ENCODE measurements at places on chromosomes 2 and 18.
A peak's percentile ranks its signal among the peaks of the same experiment; 100 is the strongest.

- DNase-seq, result peak; percentile 41
Measured at GRCh38 chr2:96342085-96342484, 6.5 kb downstream of the NCAPH start.

DNA sequence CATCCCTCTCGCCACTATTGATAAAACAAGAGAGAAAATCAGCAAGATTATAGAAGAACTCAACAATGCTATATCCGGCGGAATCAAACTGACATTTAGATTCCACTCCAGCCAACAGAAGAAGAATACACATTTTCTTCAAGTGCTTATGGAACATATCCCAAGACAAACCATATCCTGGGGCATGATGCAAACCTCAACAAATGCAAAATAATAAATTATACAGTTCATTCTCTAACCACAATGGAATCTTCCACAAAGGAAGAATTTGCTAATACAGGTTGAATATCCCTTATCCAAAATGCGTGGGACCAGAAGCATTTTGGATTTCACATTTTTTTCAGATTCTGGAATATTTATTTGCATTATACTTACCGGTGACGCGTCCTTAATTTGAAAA is 51.4 kb upstream of the YPEL5 start:
- DNase-seq, result no peak

GRCh38 chr18:74689251-74689650 is 91.6 kb downstream of the ZNF407 start:
- DNase-seq, result no peak

- DNase-seq, result no peak
Measured at GRCh38 chr2:10619643-10620042, 70.1 kb downstream of the NOL10 start.

DNA sequence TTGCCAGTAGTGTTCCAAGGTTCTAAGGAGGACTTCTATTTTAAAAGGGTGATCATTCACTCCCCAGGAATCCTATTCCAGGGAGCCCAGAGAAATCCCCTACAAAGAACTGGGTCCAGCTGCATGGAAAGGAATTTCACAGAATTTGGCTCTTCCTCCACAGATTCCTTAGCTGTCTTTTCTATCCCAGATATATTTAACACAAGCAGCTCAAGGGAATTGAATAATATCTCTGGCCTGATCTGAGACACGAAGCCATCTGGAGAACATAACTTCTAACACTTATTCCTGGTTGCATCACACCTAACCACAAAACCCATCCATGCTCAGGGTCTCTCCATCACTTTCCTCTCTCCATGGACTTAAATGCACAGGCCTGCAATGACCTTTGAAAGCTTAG is 306.7 kb upstream of the ACVR2A start:
- DNase-seq, result no peak

GRCh38 chr2:51624995-51625394 is 593.1 kb upstream of the NRXN1 start:
- no peak for DNase-seq

DNA sequence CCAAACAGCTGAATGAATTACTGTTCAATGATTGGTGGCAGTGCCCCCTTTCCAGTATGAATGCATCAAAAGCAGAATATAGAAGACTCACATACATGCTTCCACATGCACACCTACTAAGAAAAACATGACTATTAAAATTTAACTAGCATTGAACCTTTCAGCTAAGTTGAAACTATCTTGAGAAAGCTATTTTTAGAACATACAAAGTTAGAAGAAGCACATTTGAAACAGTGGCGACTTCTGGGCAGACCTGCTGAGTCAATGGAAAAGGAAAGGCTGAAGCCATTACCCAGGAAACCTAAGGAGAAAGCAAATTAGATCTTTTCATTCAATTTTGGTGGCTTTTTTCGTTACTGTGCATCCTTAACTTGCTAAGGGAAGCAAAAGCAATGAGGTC is 55.9 kb downstream of the PLA2R1 start:
- DNase-seq, result no peak

DNA sequence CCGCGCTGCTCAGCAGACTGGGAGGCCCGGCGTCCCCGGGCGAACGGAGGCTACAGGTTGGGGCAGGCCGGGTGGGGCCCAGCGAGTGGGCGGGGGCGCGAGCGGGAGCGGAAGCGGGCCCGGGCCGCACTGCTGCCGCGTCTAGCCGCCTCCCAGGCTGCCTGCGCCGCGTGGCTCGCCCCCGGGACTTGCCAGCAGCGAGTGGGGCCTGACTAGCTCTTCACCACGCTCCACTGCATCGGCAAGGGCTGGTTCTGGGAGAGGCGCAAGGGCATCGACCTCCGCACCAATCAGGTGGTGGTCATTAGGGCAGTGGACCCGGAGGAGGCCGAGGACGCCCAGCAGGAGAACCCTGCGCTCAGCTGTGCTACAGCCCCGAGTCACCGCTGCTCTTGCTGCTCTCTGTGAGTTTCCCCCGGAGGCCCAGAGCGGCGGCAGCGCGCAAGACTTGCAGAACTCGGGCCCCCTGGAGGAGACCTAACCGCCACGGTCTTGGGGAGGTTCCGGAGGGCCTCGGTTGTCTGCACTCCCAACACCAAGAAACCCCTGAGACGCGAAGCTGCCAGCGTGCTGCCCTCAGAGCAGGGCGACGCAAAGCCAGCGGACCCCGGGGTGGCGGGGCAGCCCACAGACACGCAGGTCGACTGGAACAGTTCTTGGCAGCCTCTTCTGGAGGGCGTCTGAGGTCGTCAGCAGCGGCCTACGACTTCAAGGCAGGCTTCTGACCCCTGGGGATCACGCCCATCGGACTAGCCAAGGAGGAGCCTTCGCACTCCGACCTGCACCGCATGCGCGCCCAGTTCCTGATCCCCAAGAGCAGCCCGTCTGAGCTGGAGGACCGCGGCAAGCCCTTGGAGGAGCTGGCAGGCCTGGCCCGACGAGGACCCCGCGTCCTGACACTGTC is 27.2 kb upstream of the PTPN2 start:
- DNase-seq, result peak; percentile 73

DNA sequence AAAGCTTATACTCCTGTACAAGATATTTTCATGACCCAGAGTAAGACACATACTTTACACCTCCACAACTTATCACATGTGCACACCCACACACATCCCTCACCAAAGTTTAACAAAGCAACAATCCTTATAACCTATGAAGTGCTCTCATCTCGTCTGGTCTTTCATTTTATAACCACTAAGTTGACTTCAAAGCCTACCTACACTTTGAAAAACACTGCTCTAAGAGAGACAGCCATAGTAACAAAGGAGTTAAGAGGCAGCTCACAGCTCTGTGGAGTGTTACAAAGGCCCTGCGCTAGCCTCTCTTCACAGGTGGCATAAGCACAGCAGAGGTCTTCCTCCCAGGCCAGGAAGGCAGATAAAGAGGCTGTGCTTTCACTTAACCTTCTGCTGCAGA is 69.7 kb upstream of the TMEM200C start:
- DNase-seq, result no peak

DNA sequence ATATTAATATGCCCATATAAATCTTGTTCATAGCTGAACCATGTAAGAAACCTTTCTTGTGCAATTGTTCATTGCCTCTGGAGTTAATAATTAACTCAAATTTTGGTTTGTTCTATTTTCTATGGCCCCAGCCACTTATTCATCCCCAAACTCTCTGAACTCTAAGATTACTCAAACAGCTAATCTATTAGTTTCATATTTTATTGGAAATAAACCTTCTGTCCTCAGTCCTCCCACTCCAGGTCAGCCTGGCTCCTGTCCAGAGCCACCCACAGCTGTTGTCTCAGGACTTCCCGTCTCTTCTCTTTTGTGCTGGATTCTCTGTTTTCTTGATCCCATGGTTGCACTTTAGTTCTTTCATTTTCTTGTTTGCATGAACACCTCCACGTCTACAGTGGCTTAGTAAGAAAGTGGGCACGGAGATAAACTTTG is 4.4 kb upstream of the RNF103 start:
- no peak for DNase-seq

DNA sequence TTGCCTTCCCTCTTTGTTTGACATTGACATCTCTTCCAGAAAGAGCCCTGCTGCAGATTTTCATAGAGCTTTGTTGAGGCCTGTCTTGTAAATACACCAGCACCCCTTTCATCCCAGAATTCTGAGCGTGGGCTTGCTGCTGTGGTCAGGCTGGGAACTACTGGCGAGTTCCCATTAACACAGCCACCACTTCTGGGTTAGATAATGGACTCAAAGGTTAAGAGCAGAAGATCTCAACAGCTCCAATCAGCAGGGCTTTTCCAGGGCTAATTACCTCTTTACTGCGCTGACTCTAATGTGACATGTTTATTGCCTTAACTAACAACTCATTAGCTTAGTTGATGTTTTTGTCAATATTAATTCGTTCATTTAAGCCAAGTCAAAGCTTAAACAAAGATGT is 235.9 kb upstream of the BOD1L2 start:
- DNase-seq, result no peak

- no peak for DNase-seq
Measured at GRCh38 chr2:27796791-27797765, 25.6 kb downstream of the MRPL33 start.

- DNase-seq, result no peak
Measured at GRCh38 chr2:23924589-23925359, 2.1 kb downstream of the ATAD2B start.

- DNase-seq, result no peak
Measured at GRCh38 chr18:59033359-59033758, 106.3 kb upstream of the SEC11C start.

- no peak for DNase-seq
Measured at GRCh38 chr2:133802409-133803039, 234.3 kb upstream of the NCKAP5 start.
